Myocyte (in vitro differentiated cells): ENCODE measurements at places on chromosomes 2 and 18.

- peak; percentile 97 for DNase-seq
Measured at GRCh38 chr18:11500153-11501122, 109.0 kb upstream of the SLC35G4 start.

GRCh38 chr18:23317975-23318675 is 135.0 kb upstream of the RIOK3 start:
- peak; percentile 90 for DNase-seq

GRCh38 chr2:237184192-237184918 is 98.7 kb downstream of the COPS8 start:
- no peak for DNase-seq

DNA sequence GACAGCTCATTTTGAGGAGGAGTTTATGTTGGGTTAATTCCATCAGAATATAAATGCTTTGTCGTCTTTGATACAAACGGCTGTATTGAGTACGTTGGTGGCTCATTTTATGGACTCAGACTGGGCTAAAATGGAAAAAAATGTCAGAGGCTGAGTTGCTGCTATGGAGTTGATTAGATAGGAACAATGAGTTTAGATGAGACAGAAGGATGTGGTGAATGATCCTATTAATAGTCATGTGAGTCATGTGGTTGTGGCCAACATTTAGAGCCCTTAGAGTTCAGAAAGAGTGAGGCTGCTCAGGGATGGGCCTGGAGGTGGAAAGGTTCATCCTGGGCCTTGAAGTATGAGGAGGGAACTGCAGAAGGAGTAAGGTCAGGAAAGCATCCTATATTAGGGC is 434.2 kb downstream of the MEIS1 start:
- DNase-seq = peak; percentile 84

DNA sequence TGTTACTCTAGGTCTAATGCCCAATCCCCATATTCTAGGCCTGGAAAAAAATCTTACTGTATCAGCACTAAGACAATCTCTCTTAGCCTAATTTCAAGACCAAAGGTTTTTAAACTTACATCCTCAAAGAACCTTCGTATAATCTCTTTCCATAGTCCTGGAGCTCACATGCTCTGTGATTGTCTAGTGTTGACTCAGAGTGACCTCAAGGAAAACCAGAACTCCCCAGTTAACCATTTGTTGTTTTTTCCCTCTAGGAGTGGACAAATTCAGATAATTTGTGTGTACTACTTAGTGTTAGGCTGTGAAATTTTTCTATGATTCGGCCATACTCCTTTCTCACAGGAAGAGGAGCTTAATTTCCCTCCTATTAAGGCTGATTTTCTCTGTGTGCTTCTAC is 536.1 kb downstream of the SLC4A3 start:
- DNase-seq = no peak
